ENCODE measurements at places on chromosomes 13 and 19.

DNA sequence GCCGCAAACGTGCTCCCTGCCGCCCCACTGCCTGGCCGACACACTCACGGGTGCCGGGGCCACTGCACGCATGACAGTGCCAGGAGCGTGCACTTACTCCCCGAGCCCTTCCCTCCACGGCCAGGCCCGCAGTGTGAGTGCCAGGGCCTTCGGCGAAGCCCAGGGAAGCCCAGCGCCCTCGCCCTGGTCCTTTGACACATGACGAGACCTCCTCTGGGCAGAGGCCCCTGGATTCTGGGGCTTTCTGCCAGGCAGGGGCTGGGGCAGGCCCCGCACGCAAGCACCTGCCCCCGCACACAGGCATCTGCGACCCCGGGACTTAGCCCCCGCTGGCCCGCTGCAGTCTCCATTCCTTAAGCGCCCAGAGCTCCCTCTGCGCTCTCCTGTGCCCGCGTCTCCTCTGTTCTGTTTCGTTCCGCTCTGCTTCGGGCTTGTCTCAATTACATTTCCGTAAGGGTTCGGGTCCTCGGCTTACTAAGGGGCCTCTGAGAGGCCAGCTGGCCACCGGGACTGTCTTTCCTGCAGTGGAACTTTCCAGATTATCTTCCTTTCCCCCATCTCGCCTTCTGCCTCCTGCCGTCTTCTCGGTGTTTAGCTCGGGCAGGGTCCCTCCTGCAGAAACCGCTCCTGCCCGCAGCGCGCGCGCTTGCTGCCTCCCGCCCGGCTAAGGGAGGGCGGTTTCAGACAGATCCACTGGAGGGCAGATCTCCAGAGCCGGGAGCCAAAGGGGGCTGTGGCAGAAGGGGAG, 98.8 kb downstream of the ING1 start:
- DNase-seq, result no peak

DNA sequence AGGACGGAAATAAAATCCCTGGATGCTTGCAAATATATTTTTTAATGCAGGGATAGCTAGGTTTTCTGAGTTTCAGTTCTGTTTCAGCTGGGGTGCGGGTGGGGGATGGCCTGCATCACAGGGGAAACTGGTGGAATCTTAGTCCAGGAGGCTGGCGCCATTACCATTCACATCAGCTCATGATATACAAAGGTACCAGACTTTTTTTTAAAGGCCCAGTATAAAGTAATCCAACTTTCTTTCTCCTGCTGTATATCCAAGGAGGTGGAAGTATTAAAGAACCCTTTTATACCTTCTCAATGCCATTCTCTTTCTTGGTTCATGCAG, 343.8 kb downstream of the KCNRG start:
- no peak for DNase-seq

DNA sequence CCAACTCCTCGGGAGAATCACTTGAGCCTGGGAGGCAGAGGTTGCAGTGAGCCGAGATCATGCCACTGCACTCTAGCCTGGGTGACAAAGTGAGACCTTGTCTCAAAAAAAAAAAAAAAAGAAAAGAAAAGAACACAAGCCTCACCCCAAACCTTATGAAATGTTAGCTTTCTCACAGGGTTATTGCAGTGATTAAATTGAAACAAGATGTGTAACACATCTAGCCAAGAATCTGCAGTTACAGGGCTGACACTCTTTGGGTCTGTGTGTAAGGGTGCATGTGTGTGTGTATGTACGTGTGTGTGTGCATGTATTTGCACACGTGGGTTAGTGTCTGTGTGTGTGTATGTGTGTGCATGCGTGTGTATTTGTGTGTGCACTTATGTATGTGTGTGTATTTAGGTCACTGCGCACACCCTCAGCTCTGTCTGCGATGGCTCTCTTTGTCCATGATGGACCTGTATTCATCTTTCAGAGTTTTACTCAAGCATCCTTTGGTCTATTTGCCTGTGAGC, 336.3 kb downstream of the UQCRFS1 start:
- no peak for DNase-seq

DNA sequence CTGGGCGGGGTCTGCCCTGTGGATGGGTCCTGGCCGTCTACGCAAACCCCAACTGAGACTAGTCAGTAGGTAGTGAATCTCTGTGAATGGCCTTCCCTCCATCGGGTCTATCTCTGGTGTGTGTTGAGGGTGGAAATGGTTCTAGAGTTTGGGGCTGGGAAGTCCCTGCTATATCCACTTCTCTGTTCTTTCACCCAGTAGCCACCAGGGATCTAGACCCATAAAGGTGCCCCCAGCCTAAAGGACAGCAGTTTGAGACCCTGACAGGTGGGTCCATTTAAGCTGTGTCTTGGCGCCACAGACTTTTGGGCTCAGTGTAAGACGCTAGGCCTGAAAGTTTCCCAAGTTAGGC, 57.7 kb downstream of the ZNF568 start:
- DNase-seq, result no peak

DNA sequence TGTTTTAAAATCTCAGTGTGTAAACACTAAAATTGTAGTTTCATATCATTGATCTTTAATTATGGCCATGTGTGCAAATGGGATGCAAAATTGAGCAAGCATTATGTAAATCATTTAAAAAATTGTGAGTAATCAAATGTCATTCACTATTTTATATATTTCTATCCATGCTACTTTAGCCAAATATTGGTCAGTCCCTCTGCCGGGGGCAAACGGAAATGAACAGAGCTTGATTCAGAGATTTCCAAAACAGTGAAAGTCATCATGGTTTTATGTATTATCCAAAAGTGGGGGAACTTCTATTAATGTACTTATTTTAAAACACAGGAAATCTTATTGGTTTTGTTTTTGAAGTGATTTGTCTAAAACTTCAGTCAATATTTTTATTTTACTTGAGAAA, 219.1 kb downstream of the IRS2 start:
- DNase-seq, result no peak

DNA sequence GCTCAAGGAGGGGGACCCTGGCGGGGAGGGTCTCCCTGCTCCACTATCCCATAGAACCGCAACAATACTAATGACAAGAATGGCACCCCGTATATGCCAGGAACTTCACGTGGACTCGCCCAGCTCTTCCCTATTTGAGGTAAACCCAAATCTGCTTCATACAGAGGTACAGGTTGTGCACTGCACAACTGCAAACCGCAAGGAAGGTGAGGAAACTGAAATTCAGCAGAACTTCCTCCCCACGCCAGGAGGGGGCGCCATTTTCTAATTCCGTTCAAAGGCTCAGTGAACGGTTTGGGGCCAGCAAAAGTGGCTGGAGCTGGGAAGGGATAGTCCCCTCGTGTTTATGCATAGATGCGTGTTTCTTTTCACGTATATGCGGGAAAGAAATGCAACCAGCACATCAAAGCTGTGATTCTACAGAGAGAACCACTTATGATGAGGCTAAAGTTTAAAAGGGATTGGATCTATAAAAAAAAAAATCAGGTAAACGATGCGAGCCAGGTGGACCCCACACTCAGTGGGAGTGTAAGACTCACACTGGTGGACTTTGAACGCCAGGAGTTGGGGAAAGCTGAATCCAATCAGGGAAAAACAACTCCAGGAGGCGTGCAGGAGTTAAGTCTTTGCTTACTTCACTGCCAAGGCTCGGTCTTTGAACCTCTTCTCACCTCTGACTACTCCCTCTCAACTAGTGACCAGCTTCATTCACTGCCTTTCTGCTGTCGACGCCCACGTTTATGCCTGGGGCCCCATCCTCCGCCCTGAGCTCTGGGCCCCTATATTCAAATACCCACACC, 20.3 kb downstream of the C19orf81 start:
- no peak for DNase-seq

- DNase-seq, result no peak
These were observed 37.9 kb downstream of the ARHGAP35 start for GRCh38 chr19:46898731-46899130.

DNA sequence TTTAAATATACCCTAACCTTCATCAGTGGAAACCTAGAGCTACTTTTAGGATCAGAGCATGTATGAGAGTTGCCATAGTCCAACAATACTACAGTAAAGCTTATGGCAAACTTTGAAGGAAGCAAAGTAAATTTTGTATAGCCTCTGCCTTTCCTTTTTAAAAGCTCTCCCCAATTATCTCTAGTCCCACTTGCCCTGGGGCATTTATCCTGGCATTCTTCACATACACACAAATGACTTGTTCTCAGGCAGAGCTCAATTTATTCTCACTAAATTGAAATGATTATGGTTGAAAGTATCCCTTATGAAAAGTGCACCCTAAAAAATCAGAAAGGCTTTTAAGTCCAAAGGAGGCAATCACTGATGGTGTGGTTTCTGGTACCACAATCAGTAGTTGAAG, 94.1 kb upstream of the UFM1 start:
- no peak for DNase-seq

- no peak for DNase-seq
These were observed 4.3 kb upstream of the POU4F1 start for GRCh38 chr13:78607409-78608251.

GRCh38 chr13:114318624-114319023, 4.3 kb downstream of the CHAMP1 start:
- no peak for DNase-seq

DNA sequence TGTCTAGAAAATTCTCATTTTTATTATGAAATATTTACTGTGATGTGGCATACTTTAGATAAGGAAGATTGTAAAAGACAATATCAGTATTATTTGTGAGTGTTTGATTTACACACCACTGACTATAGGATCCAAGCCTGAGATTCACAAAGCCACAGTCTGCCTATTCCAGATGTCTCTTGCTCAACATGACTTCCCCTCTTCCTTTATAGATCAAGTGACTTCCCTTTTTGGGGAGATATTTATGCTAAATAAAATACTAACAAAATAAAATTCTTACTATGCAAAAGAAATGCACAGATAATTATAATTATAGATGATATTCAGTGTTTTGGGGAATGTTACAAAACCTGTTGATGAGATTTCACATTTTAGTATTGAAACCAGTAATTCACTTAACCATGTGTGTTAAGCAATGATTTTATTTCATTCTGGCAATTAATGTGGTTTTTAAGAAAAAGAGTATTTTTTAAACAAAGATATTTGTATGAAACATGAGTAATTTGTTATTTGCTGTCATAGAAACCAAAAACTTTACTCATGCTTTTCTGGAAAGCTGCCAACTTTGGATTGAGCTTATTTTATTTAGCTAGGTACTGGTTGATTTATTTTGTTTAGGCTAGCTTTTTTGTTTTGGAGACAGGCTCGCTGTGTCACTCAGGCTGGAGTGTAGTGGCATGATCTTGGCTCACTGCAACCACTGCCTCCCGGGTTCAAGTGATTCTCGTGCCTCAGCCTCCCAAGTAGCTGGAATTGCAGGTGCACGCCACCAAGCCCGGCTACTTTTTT, 13.7 kb upstream of the GPR183 start:
- no peak for DNase-seq

DNA sequence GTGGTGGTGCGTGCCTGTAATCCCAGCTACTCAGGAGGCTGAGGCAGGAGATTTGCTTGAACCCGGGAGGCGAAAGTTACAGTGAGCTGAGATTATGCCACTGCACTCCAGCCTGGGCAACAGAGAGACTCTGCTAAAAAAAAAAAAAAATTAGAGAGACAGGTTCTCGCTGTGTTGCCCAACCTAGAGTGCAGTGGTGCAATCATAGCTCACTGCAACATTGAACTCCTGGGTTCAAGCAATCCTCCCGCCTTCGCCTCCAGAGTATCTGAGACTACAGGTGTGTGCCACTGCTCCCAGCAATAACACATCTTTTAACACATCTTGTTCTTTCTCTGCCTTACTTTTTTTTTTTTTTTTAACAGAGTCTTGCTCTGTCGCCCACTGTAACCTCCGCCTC, 32.7 kb downstream of the CLEC17A start:
- no peak for DNase-seq

DNA sequence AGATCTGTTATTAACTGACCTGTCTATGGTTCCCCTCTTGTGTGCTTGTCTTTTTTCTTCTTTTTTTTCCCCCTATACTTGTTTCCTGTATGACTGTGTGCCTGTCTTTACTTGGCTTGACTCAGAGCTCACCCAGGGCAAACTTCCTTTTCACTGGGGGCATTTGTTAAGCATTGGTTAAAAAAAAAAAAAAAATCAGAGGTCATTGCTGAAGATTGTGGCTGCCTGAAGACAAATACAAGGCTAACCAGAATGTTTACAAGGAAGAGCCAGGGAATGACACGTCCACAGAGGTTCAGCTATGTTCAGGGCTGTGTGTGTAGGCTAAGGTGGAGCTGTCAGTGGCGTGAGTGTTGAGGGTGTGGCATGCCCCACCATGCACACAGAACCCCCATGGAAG, 47.1 kb downstream of the LNX2 start:
- no peak for DNase-seq

DNA sequence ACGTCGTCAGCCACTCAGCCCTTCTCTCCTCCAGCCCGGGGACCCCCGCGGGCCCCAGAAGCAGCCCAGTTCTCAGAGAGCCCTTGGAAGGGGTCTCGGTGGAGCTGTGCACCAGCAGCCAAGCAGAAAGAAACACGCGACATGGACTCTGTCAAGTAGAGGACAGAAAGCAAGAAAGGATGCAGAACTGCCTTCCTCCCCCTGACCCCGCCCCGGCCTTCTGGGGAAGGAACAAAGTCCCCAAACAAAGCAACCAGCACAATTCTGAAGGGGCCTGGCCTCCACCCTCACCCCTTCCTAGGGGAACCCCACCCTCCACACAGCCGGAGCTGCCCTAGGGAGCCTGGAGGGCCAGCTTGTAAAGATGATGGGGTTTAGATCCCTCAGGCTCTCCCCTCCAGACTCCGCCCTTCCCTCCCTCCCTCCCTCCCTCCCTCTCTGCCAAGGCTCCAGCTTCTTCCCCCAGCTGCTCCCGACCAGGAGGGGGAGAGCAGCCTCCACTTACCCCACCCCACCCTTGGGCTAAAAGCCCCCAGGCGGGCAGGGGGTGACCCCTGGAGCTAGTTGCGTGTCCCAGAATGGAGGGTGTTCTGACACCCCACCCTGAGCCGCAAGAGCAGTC, 7.8 kb downstream of the LYL1 start:
- DNase-seq, result no peak

GRCh38 chr13:73578251-73578875, 519.6 kb downstream of the KLF5 start:
- DNase-seq, result no peak

DNA sequence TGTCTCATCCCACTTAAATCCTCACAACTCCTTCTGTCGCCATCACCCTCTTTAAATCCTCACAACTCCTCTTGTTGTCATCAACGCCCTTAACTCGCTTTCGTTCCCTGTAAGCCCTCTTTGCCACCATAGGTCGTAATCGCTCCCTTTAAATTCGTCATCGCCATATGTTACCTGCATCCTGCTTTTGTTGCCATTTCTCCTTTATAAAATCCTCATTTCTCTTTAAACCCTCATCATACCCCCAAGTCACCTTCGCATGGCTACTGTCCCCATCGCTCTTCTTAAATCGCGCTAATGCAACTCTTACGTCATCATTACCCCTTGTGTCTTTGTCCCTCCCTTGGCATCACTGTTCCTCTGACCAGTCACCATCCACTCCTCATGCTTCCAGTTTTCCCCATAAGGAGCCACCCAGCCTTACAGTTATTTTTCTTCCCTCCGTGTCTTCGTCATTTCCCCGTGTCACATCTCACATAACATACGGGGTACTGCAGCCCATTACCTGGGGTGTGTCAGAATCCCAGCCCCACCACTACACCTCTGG, 539 bp downstream of the PLD3 start:
- no peak for DNase-seq

All from NCI-H187 (cell line).